Daoy (cell line): ENCODE measurements at places on chromosomes 11 and 22. TPM values are rescaled to one million over a fixed set of nuclear protein-coding genes. Genes with fewer than 3 reads are reported as not detected.

JAML gene
- total RNA-seq, result not detected in 2 replicates

FADS3 gene
- 24.9 and 43.1 TPM in 2 replicates for total RNA-seq

PKNOX2 gene
- 0.54 and 1.4 TPM in 2 replicates for total RNA-seq

CRYAB gene
- not detected in 2 replicates for total RNA-seq

DDTL gene
- total RNA-seq, result 0.11 and 1.1 TPM in 2 replicates

C22orf42 gene
- total RNA-seq, result not detected in 2 replicates

MS4A1 gene
- total RNA-seq, result not detected in 2 replicates
